ENCODE measurements at places on chromosomes 16 and 17. TPM values are rescaled to one million over a fixed set of nuclear protein-coding genes. Genes with fewer than 3 reads are reported as not detected.
A peak's percentile ranks its signal among the peaks of the same experiment; 100 is the strongest.

The SPN gene
- 0.16 TPM for total RNA-seq

The RGS11 gene
- 2.8 TPM for total RNA-seq

The PYCARD gene
- total RNA-seq, result 6.6 TPM

The PDIA2 gene
- total RNA-seq, result 6.4 TPM

The FOXK2 gene
- 41.2 TPM for total RNA-seq

The CD300H gene
- total RNA-seq, result not detected

The SPATA32 gene
- total RNA-seq, result not detected

The SKAP1 gene
- 0.62 TPM for total RNA-seq

The PRR29 gene
- 0.78 TPM for total RNA-seq

The ZCCHC14 gene
- 33.2 TPM for total RNA-seq

The OTOP2 gene
- not detected for total RNA-seq

The METTL22 gene
- 13.7 TPM for total RNA-seq

The MMP15 gene
- total RNA-seq, result 12.6 TPM

The SDR42E1 gene
- not detected for total RNA-seq

The KRTAP2-4 gene
- not detected for total RNA-seq

The OR3A2 gene
- 0.94 TPM for total RNA-seq

The C16orf92 gene
- not detected for total RNA-seq

DNA sequence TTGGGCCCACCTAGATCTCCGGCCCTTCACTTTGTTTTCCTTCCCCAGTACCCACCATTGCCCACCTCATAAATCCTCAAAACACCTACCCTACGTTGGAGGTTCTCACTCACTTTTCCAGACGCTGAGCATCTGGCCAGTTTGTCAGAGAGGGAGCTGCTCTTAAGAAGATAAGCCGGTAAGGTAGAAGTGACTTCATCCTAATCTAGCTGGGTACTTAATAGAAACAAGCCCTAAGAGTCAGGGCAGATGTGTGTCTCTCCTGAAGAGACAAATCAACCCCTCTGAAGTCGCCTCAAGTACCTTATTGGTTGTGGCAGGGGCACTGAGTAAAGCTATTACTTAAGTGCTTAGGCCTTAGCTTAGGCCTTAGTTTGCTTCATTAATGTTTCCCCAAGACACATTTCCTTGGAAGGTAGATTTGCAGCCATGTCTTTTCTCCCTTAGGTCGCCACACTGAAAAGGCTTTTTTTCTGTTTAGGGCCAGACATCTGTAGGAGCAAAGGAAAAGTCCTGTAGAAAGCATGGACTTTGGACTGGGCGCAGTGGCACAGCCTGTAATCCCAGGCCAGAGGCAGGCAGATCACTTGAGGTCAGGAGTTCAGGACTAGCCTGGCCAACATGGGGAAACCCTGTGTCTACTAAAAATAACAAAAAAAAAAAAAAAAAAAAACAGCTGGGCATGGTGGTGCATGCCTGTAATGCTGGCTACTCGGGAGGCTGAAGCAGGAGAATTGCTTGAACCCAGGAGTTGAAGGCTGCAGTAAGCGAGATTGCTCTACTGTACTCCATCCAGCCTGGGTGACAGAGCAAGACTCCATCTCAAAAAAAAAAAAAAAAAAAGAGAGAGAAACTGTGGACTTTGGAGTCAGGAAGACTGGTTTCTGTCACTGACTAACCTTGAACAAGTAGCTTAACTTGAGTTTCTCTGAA is 1.0 kb downstream of the TACO1 start:
- DNase-seq, result no peak

- no peak for DNase-seq
Observed at GRCh38 chr16:89749637-89750036, 28.3 kb downstream of the ZNF276 start.

- DNase-seq, result no peak
Observed at GRCh38 chr16:88069397-88070168, 118.3 kb downstream of the BANP start.

- no peak for DNase-seq
Observed at GRCh38 chr16:77723108-77723514, 797 bp downstream of the NUDT7 start.

DNA sequence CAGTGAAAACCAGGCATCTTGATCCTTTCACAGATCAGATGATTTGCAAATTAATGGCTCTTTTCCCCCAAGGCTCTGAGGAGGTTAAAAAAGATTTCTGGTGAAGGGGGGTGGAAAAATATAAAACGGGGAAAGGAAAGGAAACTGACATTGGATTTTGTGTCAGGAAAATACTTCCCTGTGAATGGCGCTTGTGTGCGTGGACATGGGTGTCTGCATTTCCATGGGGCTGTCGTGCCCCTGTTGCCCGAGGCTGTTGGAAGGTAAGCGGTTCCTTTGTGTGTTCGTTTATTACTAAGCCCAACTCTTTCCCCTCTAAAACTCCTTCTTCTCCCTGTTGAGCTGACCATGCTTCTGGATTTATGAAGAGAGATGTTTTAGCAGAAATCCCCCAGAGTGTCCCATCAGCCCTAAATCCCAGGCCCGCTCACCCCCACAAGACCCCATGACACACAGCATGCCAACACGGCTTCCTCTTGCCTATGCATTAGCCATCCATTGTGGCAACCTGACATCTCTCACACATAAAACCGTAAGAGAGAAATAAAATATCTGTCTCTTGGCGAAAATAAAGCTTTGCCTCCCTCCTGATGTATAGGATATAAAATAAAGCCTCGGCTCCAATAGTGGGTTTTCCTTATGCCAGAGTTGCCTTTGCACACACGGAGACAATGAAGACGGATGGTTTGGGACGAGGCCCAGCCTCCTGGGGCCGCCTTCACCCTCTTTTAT is 7.3 kb upstream of the LHX1 start:
- no peak for DNase-seq

GRCh38 chr16:70738083-70738977 is 52.5 kb upstream of the MTSS2 start:
- no peak for DNase-seq

DNA sequence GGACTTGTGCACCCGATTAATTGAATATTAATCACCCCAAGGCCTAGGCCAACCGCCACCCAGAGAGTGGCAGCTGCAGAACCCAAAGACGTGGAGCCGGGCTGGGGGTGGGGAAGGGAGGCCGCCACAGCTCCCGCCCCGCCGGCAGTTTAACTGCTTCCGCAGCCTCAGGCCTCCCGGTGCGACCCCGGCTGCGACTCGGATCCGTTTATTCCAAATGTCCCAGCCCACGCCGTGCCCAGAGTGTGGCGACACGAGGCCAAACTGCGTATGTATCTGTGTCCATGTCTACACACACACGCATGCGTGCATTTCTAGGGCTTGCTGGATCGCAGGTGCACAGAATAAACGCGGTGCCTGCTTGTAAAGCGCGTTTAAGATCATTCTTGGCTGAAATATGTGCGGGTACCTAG is 802 bp upstream of the TOB1 start:
- no peak for DNase-seq

GRCh38 chr16:30728899-30729672 is 19.1 kb upstream of the PHKG2 start:
- DNase-seq, result no peak

- DNase-seq, result no peak
Observed at GRCh38 chr16:85616607-85617321, 3.6 kb downstream of the GSE1 start.

DNA sequence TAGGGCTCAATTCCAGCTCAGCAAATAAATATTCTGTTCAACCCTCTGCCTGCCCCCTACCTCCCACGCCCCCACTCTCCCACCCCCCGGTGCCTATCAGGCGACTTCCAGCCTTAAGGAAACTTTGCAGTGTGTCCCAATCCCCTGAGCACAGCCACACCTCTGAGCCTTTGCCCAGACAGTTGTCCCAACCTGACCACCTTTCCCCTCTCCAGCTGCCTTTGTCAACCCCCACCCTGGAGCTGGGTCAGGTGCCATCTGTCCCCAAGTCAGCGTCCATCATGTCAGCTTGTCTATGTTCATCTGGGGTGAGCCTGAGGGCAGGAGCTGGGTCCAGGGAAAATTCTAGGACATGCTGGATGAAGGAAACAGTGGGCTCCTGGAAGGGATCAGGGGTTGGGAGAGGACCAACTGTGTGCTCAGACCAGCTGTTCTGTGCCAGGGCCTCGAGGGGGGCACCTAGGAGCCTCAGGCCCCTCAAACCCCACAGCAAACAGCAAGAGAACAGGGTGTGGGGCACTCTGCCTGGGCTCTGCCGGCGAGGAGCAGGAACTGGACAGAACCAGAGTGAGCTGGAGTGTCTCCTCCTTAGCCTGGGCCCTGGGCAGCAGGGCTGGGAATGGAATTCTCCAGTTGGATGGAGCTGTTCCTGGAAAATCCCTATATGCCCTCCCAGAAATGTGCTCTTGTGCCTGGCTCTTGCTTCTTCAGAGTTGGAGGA is 17.8 kb downstream of the CDH16 start:
- DNase-seq, result no peak

GRCh38 chr17:45366049-45366448 is 49.2 kb upstream of the MAP3K14 start:
- DNase-seq, result no peak

- DNase-seq, result no peak
Observed at GRCh38 chr16:69340095-69340644, 598 bp downstream of the NIP7 start.

DNA sequence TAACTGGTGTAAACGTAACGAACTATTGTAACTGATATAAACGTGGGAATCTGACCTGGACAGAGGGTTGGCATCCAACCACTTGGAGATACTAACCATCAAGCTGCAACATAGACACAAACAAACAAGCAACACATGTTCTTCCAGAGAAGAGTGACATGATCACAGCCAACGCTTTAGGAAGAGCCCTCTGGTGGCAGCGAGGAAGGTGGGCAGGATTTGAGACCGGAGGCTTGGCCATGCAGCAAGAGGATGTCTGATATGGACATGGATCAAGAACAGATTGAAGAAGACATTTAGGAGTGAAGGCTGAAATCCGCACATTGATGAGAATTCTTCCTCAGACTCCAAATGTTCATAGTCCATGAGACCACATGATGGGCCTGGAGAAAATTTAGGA is 40.3 kb upstream of the TNRC6A start:
- DNase-seq, result no peak

- no peak for DNase-seq
Observed at GRCh38 chr17:61412860-61413660, 13.4 kb downstream of the TBX2 start.

DNA sequence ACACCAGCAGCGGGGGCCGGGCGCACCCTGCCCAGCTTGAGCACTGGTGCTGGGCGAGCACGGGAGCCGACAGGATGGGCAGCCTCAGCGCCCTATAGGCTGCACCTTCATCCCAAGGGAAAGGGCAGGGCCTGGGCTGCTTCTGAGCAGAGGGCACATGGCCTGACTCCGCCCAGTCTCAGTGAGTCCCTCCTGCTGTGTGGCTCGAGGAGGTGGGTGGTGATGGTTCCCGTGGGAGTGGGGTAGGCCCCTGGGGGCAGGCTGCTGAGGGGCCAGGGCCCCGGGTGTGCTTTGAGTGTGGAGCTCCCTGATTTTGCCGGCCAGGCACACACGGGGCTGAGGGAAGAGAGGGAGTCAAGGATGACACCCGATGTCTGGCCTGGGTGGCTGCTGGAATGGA is 37.9 kb downstream of the TSC2 start:
- DNase-seq, result no peak

DNA sequence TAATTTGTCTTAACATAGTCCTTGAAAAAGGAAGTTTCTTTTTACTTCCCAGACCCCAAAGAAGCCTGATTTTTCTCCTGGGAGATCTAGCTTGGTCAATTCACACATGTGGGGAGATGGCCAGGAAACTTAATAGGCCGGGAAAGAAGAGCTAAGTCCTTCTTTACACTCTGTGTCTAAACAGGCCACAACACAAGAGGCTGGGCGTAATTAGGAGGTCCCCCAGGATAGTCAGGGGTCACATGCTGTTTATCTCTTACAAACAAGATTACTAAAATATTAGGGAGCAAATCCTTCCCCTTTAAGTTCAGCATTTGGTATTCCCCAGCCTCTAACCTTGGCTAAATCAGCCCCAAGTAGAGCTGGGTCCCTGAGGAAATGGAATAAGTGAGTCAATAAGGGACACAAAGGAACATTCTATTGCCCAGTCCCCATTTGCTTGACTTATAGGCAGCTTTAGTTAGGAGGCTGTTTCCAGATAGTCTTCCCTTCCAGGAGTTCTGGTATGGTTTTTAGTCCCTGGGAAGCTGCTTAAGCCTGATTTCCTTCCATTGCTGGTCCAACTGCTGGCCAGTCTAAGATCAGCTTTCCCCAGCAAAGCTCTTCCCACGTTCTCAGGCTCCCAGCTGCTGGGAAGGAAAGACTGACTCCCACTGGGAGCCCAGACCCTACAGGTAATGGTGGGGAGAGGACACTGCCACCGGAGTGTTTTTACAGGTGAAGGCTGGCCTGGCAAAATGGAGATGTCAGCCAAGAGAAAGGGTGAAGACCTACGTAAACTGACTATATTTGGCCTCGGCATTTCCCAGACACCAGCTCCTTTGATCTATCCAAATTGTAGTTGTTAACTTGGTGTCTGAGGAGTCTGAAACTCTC is 14.1 kb upstream of the HOXB9 start:
- DNase-seq, result no peak

DNA sequence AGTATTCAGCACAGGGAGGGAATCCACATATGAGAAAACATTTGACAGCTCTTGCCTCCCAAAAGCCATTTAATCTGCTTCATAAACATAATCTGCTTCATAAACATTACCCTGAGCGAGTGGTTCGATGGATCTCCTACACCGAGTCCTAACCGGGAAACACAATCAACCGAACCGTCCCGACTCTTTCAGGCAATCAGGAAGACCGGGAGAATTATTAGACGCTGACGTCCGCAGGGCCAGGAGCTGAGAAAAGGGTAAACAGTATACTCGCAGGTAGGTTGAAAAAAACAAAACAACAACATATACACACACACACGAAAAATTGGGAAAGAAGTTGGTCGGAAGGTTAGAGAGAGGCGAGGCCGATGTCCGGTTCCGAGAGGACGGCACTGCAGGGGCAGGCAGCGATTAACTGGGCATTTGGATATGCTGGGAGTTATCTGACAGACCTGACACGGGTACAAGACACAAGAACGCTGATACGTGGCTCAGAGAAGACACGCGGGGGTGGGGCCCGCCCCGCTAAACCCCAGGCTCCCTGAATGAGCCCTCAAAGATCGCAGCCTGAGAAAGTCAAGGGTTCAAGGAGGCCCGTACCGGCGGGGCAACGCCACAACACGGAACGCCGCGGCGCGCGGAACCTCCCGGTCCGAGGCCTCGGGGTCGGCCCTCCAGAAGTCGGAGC is 585 bp downstream of the AP1G1 start:
- peak; percentile 22 for DNase-seq

DNA sequence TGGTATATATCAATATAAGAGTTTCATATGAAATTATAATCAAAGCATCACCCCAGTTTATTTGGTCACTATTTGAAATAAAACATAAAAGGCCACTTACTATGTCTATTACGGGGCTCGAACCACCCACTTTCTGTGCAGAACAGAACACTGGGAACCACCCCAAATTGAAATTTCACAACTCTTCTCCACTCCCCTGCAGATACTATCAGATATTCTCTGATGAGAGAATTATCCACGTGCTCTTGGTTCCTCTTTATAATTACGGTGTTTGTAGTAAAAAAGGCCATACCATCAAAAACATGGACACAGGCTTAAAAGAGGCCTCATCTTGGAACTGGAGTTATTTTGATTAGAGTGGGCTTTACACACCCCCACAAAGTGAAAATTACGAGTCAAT is 82.8 kb downstream of the WDR59 start:
- DNase-seq, result no peak
